ENCODE measurements at places on chromosomes 2 and 18.

DNA sequence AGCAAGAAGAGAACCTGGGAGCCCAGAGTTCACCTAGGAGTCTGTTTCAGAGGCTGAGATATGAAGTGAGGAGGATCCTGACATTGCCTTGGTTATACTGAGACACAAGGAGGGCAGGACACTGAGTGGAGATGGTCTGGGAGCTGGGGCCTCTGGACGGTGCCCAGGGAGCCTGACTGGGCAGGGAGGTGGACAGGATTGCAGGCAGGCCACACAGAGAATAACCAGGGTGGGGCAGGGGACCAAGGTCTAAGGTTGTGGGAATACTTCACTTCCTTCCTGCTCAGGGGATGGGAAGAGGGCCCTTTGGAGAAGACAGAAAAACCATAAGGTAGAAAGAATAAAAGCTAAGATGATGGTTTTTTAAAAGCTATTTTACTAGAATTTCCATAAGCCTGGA, 18.7 kb downstream of the EDAR start:
- DNase-seq = no peak

DNA sequence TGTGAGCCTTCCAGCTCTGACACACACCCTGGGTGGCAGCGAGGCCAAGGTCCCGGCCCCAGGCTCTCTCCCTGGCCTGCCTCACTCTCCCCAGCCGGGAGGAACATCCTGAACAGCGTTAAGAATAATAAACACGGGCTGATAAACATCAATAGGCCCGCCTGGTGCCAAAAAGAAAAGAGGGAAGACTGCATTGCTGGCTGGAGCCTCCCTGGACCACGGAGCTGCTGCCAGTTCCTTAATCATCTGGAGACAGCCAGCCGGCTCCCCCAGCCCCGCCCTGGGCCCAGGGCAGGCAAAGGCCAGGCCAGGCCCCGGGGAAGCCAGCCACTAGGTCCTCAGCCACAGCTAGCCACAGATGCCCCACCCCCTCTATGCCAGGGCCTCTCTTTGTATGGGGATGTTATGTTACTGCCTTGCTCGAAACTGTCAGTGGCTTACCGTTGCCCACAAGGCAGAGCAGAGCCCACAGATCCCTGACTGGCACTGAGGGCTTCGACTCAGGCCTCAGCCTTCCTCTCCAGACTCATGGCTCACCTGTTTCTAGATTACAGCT, 293.7 kb downstream of the DYSF start:
- no peak for DNase-seq

GRCh38 chr2:37740164-37740739, 68.8 kb upstream of the CDC42EP3 start:
- DNase-seq = no peak

DNA sequence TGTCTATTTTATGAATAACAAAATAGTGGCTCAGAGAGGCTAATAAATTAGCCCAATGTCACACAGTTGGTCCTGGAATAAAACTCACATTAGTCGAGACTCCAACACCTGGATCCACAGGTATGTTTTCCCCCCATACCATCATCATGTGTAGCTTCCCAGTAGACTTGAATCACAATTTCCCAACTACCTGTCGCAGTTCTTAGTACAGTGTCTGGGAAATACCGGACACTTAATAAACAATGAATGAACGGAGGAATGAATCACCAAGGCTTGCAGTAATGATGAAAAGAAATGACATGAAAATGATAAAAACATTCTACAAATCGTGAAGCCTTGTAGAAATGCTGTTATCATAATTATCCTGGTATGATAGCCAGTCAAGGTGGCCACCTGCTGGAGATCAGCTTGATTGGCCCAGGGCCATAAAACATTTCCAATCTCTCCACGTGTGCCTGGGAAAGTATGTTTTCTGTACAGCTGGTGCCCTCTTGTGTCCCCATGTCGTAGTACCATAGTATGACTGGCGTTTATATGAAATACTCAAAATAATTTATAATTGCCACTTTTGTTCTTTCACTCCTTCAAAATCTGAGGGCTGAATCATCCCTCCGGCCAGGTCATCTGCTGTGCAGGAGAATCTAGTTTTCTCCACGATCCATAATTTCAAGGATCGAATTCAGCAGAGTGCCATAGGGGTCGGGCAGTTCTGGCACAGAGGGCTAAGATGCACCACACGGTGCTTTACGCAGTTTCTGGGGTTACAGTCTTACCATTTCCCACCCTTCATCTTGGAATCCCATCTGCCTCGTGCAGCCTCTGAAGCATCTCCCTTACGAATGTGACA, 95.4 kb downstream of the LAMA1 start:
- no peak for DNase-seq

DNA sequence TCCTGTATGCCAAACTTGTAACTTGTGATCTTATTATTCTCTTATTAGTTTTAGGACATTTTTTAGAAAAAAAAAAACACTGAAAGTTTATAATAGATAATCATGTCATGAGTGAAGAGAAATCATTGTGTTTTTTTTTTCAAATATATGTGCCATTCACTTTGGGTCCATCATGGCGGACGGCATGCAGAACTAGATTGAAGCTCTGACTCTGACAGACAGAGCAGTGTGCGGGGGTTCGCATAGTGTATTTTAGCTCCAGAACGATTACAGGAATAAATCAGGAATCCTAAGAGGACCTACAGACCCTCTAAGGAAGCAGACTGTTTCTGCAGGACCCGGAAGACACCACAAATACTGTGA, 484.4 kb upstream of the REG3G start:
- DNase-seq = no peak

DNA sequence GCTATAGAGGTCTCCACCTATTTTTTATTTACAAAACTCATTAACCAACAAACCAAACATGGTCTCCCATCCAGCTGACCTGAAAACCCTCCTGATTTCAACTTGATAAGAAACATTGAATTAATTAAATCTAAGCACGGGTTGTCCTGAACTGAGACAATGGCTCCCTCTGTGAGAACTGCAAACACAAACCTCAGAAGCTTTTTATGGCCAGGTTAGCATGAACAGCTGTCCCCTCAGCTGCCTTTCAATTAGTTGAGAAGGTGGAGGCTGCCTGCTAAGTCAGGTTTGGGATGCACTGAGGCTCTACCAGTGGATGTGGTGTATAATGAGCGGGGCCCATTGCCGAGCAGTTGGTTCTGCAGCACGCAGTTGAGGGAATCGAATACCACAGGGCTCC, 258.5 kb upstream of the DDX18 start:
- DNase-seq = no peak

- no peak for DNase-seq
Observed at GRCh38 chr2:38178556-38179419, 102.8 kb upstream of the CYP1B1 start.

Measured in activated CD4-positive, alpha-beta T cell treated with anti-CD3 and anti-CD28 coated beads for 24 hours (primary cell).